ENCODE measurements at places on chromosomes 5 and 9.

DNA sequence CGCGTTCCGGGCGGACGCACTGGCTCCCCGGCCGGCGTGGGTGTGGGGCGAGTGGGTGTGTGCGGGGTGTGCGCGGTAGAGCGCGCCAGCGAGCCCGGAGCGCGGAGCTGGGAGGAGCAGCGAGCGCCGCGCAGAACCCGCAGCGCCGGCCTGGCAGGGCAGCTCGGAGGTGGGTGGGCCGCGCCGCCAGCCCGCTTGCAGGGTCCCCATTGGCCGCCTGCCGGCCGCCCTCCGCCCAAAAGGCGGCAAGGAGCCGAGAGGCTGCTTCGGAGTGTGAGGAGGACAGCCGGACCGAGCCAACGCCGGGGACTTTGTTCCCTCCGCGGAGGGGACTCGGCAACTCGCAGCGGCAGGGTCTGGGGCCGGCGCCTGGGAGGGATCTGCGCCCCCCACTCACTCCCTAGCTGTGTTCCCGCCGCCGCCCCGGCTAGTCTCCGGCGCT lies at the start of gene DAPK1:
Gene DAPK1, plus strand, starts transcription at position 264 of the 442 bp plus-strand sequence. CDS start 1,211 bp downstream, outside the sequence.
- DNase-seq: no peak

- DNase-seq: no peak
Measured at GRCh38 chr9:137866226-137867141, 11.1 kb upstream of the CACNA1B start.

DNA sequence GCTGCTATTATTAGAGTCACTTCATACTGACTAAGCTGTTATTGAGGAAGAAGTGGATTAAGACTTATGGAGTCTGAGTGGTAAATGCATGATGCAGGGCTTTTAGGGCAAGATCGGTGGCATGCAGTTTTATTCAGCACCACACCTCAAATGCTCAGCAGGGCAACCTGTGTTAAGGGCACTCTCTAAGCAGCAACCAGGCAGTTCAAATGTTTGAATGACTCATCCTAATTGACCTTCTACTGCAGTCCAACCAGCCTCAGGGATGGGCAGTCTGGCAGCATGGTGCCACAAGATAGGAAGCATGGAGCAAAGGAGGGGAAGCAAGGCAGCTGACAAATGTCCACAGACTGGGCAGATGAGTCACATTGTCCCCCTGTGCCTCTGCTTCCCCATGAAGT lies 80.2 kb upstream of the MIER3 start:
- DNase-seq: no peak

GRCh38 chr5:39461007-39461682 lies 36.4 kb upstream of the DAB2 start:
- DNase-seq: no peak

GRCh38 chr9:115757461-115757860 lies 396.1 kb upstream of the PAPPA start:
- DNase-seq: no peak

DNA sequence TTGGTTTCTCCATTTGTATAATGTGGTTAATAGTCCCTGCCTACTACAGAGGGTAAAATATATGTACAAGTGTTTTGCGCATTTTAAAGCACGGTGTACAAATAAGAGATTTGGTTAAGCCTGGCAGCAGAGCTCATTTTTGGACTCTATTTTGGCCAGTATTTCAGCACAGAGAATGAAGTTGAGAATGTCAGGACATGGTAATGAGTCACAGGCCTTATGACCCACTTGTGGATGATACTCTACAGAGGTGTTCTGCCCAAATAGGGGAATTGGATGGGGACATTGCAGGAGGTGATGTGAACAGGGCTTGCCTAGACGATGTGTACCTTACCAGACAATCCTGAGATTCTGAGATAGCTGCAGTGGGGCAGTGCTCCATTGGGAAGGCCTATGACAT lies 50.6 kb downstream of the MELK start:
- no peak for DNase-seq

DNA sequence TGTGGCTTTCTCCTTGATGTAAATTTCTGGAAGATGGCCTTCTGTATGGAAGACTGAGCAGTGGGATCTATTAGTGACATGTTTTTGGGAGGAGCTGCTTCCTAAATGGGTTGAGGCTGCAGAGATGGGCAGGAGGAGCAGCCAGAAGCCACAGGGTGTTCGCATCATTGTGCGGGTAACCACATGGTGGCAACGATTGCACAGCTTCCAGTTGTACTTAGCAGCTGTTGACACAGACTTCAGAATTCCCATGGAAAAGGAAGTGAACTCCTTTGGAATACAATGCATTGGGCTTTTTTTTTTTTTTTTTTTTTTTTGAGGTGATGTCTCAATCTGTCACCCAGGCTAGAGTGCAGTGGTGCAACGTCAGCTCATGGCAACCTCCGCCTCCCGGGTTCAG lies 297.3 kb downstream of the NR3C1 start:
- DNase-seq: no peak

DNA sequence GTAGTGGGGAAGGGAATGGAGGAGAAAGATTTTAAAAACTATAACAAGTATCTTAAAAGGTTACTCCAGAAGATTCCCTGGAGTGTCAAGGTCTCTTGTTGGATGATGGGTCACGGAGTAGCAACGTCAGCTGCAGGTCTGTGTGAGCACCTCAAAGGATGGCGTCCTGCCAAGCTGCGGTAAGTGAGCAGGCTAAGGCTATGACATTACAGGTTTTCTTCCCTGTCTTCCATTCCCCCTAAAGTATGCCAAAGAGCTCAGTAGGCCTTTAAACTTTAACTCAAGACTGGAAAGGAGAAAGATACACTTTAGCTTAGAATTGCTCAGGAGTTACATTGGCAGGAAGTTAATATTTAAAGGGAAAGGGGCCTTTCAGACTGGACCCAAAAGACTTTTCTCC lies 17.5 kb downstream of the SPOCK1 start:
- DNase-seq: no peak

- no peak for DNase-seq
Measured at GRCh38 chr5:112684121-112684520, 53.6 kb upstream of the APC start.

GRCh38 chr9:21626493-21626892 lies 144.4 kb upstream of the IFNE start:
- DNase-seq: no peak

DNA sequence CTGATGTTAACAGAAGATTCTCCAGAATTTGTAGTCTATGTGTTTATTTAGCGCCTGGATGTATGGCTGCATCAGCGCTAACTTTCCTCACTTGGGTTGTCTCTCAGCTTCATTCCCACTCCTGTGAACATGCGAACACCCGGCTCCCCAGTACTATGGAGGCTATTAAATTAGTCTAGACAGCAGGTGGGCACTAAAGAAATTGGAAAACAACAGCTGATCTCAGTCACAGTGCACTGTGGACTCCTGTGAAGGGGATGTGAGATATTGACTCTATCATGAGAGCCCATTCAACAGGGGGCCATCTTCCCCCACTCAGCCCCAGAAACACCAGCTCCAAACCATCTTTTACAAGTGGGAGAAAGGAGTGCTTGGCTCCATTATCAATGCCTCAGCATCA lies 471.0 kb downstream of the KDM4C start:
- DNase-seq: no peak

DNA sequence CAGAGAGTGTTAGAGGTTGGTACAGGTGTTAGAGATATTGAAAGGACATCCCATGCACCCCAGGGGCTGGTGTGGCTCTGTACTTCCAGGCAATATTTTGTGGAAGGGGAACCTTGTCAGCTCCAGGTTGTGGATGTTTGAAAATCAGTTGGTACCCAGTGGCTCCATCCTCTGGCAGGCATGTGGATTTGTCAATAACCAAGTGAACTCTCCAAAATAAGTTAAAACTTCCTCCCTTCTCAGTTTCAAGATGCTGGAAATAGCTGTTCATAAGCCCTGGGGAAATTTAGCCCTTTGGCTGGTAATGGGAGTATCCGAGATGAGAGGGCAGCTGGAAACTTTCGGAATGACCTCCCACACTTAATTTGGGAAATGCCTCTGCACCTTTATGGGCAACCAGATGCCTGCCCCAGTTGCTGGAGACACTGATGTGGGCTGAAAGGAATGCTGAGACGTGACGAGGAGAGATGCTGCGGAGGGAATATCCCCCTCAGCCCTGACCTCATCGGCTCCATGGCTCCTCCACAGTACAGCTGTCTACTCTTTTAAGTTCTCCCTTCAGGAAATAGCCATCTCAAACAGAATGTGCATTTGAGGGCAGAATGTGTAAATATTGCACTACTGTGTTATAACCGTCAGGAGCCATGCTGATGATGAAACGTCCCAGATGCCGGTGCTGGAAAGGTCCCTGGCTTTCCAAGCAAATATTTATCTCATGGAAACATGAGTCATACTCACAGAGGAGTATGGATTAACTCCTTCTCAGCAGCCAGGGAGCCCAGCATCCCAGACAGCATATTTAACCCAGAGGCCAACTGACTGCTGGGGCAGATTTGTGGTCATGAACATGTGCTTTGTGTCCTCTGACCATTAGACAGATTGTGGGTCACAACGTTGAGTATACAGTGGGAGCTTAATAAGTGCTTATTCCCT lies 29.5 kb downstream of the TGFBI start:
- DNase-seq: no peak

- no peak for DNase-seq
Measured at GRCh38 chr9:128933731-128934130, 12.9 kb downstream of the PHYHD1 start.

GRCh38 chr5:43771611-43772031 lies 168.6 kb downstream of the NNT start:
- DNase-seq: no peak

GRCh38 chr9:104831681-104832080 lies 67.8 kb downstream of the NIPSNAP3B start:
- DNase-seq: no peak

DNA sequence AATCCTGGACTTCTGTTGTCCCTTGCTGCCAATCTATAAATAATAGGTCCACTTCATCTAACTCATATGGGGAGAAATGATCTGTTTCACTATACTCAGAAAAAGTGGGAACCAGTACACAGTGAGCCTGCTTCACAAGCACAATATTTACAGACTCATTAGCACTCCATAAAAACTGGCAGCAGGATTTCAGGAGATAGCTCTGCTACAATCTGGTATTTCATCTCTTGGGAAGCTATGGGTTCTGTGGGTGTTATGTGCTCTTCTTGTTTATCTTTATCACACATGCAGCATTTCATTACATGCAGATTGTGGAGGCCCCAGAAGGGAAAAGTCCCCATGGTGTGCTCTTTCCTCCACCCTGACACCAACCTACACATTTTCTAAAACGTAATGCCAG lies 33.2 kb downstream of the UGT3A2 start:
- DNase-seq: no peak

- no peak for DNase-seq
Measured at GRCh38 chr5:180862645-180863044, 1.6 kb upstream of the ZFP62 start.

- DNase-seq: no peak
Measured at GRCh38 chr9:551986-552929, 289.2 kb upstream of the DMRT1 start.

DNA sequence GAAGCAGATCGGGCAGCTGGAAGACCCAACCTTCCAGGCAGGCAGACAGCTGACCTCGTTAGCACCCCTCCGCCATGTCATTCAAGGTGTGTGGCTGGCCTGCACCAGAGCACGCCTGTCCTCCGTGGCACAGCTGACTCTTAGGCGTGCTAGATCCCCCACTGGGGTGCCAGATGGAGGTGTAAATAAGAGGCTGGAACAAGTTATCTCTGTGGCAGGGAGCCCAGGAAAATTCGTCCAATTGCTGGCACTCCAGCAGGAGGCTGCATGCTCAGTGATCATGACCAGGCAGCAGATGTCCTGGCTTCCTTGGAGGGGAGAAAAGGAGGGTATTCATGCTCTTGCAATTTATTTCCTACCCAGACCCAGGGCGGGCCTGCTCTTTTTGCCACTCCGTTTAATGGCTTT lies 7.8 kb upstream of the ALDOB start:
- DNase-seq: no peak

- DNase-seq: no peak
Measured at GRCh38 chr9:91059713-91060112, 258.1 kb downstream of the SYK start.

DNA sequence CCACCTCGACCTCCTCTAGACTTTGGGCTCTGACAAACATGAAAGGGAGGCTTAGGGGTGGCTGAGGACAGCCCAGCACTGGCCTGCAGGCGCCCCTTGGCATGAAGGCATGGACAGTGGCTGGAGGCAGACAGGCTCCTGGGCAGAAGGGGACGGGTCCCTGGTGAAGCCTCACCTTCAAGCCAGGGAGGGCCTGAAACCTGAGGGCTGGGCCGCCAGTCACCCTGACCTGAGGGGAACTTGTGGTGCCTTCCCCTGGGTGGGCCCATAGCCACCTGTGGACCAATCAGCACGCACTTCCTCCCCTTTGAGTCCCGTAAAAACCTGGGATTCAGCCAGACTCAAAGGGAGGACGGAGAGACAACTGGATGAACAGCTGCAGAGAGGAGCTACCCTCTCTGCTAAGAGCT lies 90.4 kb upstream of the PUM3 start:
- DNase-seq: no peak

DNA sequence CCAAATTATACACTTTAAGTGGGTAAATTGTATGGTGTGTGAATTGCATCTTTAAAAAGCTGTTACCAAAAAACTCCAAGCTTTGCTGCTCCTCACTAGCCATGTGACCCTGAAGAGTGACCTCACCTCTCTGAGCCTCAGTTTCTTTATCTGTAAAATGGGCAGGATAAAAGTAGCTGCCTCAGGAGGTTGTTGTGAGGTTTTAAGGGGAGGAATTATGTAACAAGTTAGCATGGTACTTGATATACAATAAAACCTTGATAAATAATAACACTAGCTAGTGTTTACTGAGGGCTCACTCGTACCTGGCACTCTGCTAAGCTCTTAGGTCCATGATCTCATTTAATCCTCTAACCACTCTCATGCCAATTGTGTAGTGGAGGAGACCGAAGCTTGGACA lies 19.0 kb upstream of the PHF19 start:
- no peak for DNase-seq

GRCh38 chr9:136228107-136228875 lies 17.3 kb downstream of the QSOX2 start:
- DNase-seq: no peak

DNA sequence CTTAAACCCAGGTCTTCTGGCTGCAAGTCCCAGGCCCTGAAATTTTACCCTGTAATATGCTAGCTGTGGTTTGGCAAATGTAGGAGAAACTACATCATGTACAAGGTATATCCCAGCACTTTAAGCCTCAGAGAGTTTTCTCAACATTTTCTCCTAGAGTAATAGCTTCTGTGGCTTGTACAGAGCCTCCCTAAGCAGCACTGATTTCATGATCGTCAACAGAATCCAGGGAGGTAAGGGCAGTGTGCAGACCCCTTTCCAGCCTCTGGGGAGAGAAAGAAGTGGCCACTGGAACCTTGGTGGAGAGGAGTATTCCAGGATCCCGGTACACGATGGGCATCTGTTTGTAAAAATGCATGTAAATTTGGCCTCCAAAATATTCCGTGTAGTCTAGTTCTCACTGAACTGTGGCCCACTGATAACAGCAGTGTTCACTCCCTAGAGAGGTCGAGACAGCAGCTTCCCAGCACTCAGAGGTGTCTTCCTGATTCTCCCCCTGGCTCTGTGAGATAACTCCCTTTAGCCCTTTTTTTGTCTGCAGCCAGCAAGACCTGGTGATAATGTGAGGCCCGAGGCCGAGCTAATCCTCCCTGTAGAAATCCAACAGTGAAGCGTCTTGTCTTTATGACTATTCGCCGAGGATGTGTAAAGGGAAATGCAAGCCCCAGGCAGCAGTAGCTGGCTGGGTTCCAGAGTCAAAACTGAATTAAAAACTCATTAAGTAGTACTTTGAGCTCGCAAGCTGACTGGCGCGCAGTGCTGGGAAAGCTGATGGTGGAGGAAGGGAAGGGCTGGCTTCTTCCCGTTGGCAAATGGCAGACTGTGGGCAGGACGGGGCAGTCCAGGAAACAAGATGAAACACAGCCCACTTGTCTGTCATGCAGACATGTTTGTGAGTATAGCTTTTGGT lies 59.0 kb downstream of the MAP1B start:
- no peak for DNase-seq

All from activated T-cell treated with anti-CD3 and anti-CD28 coated beads for 4 hours (primary cell).